ENCODE measurements at places on chromosomes 2 and 18.

GRCh38 chr2:46012618-46013240 is 284.5 kb upstream of the EPAS1 start:
- no peak for DNase-seq

DNA sequence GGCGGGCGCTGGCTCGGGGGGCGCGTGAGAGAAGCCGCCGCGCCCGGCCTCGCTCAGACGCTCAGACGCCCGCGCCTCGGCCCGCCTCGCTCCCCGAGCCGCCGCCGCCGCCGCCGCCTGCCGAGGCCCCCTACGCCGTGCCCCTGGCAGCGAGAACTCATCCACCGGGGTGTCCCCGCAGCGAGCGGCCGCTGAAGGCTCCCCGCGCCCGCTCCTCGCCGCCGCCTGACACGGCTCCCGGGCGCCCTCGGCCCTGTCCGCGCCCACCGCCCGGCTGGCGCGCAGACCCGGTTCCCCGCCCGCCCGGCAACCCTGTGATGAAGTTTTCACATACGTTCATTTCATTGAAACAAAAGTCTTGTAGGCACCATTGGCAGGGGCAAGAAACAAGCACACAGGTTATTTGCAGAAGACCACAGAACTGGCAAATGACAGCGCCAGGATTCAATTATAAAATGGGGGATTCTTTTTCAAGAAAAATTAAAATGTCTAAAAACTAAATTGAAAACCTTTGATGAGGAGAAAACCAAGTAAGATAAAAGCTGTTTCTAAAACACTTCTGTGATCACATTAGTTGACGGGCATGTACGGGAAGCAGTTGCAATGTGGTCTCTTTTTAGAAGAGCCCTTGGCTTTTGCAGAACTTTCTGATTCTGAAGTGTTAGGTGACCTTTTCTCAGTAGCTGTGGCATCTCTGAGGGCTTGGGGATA is 50.5 kb upstream of the TUBA3D start:
- DNase-seq, result no peak

DNA sequence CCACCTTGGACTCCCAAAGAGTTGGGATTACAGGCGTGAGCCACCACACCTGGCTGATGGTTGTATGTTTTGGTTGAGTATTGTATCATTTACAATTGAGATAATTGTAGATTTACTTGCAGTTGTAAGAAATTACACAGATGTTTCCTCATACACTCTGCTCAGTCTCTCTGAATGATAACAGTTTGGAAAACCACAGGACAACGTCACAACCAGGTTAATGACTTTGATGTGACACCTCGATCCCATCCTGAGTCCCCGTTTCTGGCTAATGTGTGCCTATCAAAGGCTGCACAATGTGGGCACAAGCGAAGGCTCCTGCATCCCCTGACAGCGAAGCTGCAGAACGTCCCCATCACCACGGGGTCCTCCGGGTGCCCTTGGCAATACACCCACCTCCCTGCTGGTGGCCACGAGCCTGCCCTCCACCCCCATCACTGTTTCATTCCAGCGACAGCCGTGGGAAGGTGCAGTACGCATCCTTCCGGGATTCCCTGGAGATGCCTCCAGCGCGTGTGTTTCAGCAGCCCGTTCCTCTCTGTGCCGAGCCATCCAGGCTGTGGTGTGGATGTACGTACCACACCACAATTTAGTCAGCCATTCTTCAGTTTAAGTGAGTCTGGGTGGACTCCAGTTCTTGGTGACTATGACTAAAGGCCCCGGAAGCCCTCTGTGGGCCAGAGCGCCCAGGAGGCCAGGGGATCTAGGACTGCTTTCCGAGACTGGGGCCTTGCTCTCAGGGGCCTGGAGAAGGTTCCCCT is 4.3 kb upstream of the PDCD1 start:
- no peak for DNase-seq

GRCh38 chr2:28809927-28810326 is 707 bp upstream of the SPDYA start:
- no peak for DNase-seq

- no peak for DNase-seq
These were observed 596.5 kb downstream of the BCL11A start for GRCh38 chr2:59956981-59957380.

GRCh38 chr2:136957044-136957443 is 191.7 kb downstream of the THSD7B start:
- DNase-seq, result no peak

GRCh38 chr18:47826157-47827074 is 104.0 kb downstream of the SMAD2 start:
- DNase-seq, result no peak

- no peak for DNase-seq
These were observed 1.2 kb downstream of the DLX1 start for GRCh38 chr2:172086241-172087206.

DNA sequence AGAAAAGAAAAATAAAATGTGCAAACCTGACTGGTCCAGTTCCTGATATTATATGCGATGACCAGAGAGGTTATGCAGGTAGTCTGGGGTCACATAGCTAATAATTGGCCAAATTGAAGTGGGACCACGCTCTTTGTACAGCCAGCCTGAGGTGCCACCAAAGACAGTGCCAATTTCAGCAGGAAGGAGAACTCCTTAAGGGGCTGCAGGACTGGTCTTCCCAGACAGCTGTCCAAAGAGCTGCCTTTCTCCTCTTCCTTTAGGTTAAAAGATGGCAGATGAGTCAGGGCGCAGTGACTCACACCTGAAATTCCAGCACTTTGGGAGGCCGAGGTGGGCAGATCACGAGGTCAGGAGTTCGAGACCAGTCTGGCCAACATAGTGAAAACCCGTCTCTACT is 95.5 kb downstream of the ACKR3 start:
- DNase-seq, result no peak

DNA sequence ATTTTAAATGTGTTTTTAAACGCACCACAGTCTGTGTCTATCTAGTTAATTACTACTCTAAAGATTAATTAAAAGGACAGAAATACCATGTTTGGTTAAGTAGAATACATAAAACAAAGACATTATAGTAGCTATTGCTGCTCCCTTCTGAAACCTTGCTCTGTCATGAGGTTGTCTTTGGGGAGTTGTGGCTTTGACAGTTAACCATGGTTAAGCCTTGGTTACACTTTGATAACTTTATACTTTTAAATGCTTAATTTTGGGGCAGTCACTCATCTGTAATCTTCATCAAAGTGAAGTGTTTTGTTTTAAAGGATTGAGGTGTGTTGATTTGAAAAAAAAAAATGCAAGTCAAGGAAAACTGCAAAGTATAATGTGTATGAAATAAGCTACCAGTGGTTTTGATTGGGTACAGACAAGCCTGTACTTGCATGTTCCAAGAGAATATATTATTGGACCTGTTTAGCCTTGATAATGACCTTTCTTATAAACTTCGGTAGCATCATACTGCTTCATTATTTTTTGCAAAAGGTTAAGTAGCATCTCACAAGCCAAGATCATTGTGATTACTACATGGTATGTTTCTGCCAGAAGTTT is 29.8 kb upstream of the TBR1 start:
- no peak for DNase-seq

DNA sequence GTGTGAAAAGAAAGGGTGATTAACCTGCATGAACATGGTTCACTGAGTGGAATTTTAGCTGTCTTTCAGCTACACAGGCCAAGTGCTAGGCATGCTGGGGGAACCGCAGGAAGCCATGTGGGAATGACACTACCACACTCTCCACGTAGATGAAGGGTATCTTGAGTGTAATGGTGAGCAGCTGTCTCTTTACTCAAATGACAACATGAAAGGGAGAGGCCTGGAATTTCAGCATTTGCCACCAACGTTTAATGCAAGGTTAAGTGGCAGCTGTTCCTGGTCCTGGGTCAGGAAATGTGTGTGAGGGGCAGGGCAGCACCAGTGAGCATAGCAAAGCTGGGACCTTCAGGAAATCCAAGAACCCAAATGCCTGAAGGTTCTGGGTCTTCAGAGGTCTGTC is 588.4 kb downstream of the SLC4A3 start:
- no peak for DNase-seq

GRCh38 chr2:187586011-187586641 is 31.9 kb upstream of the TFPI start:
- peak; percentile 11 for DNase-seq

DNA sequence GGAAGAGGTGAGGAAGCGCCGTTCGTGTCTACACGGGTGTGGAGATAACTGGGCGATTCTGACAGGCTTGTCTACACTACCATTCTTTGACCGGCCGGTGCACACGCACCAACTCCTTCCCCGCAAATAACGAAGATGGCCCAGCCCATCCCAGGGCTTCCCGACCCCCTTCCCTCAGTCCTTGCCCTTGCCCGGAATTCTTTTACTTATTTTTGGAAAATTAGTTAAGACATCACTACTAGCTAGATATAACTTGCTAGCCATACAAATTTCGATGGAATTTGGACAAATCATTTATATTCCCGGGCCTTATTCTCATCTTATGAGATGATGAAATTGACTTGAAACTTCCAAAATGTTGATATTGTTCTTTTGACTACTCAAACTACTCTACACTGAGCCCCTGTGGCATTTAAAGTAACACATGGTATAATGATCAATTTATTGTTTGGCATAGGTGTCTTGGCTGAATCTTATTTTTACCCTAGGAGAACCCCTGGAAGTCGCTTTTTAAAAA is 1.3 kb downstream of the ERICH2 start:
- DNase-seq, result no peak

- no peak for DNase-seq
These were observed 59.8 kb upstream of the LGALSL start for GRCh38 chr2:64394153-64394552.

DNA sequence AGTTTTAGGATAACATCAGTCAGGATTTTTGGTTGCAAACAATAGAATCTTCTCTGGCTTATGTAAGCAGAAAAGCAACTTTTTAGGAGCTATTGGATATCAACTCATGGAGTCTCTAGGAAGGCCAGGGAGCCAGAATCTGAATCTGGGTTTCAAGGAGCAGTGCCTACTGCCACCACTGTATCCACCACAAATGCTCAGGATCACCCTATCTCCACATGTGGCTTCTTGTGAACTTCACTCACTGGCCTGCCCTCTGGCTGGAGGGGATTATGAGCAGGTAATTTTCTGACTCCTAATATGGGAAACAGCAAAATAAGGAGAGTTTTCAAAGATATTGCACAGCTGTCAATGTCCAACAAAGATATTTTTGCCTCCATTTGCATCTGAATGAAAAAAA is 142.9 kb downstream of the PKP4 start:
- no peak for DNase-seq

DNA sequence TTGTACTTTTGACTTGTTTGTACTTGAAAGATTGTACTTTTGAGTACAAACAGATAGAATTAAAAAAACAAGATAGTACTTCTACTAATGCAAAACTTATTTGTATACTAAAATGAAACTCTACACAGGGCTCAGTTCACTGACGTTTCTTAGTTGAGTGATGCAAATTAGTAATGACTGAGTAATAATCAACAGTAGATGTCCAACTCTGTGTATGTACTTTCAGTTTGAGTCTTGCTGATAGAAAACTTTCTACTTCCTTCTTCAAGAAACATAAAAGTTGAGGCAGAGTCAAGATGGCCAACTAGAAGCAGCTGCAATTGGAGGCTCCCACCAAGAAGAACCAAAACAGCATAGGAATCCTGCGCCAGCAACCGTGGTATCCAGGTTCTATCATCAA is 585.0 kb downstream of the NR4A2 start:
- no peak for DNase-seq

- no peak for DNase-seq
These were observed 1.0 kb downstream of the IRS1 start for GRCh38 chr2:226798422-226799210.

- no peak for DNase-seq
These were observed 50.7 kb upstream of the DDX18 start for GRCh38 chr2:117763804-117764203.

- no peak for DNase-seq
These were observed 50.6 kb downstream of the GALNT3 start for GRCh38 chr2:165743442-165743841.

DNA sequence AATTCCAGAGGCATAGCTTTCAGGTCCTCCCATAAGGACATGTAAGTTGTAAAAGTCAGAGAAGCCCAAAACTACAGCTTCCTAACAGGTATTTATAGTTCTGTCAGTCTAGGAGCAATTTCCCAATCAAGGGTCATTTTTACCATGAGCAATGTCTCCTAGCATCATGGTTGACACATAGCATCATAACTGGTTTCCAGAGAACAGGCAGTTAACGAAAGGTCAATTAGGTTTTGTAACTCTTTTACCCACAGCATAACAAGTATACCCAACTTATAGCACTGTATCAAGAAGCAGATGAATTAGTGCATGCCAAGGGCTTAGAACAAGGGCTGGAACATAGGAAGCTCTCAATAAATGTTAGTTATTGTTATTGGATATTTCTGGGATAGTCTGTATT is 110.1 kb downstream of the MREG start:
- DNase-seq, result no peak

DNA sequence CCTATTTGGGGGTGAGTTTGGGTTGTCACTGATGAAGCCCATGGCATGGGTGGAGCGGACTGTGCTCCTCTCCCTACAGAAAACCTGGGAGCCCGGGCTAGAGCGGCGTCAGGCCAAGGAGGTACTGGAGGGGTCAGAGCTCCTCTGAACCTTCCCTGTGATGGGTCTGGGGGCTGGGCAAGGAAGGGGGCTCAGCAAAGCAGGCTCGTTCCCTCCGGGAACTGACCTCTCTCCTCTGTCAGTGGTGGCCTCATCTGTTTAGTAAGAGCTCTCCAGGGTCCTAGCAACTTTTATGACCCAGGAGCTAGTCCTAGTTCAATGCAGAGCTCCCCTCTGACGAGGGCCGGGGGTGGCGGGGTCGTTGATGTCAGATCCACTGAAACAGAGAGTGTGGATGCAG is 62.4 kb upstream of the OTOF start:
- DNase-seq, result no peak

DNA sequence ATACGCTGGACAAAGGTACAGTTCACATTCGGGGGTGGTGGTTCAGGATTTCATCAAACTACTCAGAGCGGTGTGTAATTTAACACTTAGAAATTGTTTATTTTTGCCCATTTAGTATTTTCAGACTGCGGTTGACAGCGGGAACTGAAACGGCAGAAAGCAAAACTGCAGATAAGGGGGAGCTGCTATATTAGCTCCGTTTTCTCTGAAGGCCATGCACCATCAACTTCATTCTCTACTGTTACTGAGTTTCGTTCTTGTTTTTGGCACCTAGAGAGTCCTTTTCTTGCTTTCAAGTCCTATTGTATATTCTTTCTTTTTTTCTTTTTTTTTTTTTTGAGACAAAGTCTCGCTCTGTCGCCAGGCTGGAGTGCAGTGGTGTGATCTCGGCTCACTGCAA is 121.5 kb upstream of the SP3 start:
- DNase-seq, result no peak

DNA sequence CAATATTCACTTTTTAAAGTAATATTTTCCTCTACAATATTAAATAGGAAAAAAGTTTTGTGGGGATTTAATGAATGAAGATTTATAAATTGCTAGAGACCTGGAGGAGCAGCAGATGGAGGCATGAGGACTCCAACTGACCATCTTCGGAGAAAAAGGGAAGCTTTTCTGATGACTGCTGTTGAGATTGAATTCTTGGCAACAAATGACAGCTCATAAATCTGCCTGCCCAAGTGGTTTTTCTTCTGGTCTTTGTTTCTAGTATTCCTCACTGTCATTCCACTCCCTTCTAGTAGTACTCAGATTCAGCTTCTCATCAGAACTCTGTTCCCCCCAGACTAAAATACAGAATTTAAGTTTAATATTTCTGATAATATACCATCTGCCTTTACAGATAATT is 157.0 kb downstream of the EML6 start:
- no peak for DNase-seq
